ENCODE measurements at places on chromosomes 3 and 15. TPM values are rescaled to one million over a fixed set of nuclear protein-coding genes. Genes with fewer than 3 reads are reported as not detected.

DNA sequence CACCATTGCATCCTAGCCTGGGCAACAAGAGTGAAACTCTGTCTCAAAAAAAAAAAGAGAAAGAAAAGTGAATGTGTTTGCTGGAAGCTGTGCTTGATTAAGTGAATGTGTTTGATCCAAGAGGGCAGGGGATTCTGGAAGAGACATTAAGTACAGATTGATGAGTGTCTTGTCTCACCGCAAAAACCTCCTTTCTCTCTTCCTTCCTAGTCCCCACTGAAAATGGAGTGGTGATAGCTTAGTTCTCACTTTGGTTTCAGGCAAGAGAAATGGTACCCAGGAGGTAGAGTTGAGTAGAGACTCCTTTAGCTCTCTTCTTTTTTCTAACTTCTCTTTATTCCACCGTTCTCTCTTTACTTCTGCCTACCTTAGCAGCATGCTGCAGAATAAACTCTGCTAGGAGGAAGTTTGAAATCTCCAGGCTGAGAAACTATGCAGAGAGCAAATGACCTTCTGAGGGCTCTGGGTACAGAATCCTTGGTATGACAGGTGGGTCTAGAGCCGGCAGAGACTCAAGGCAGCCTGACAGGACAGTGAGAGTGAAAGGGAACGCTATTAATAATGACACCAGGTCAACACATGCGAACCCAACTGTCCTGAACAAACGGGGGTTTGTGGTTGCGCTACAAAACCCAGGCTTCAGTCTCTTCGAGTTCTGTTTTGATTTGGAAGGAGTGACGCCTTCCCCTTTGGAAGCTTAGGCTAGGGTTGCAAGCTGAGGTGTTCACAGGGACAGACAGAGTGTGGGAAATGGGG, 74.9 kb downstream of the SMAD3 start:
- DNase-seq, result no peak
- no peaks in the 10 kb centered on the region for H3K36me3 ChIP-seq
- no peak overlapping the region for H3K27ac ChIP-seq
- peaks cover 8% of the 10 kb centered on the region for H3K27me3 ChIP-seq
- peaks cover 14% of the 10 kb centered on the region for H3K4me1 ChIP-seq

DNA sequence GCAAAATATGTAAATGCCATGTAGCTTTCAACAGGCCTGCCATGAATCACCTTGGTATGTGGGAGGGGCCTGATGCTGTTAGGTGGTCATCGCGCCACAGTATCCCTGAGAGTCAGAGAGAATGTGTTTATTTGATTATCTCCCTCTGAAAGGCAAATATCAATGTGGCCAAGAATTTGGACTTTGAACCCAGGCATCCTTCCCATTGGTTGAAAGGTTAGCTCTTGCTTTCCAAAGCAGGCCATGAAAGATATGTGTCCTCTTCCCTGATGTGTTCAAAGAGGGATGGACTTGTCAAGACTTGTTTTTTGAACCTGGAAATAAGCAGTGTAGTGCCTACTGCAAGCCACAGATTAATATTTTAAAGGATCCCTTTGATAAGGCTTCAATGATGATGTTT, 36.7 kb downstream of the SRP14 start:
- no peak overlapping the region for H3K4me3 ChIP-seq
- no peaks in the 10 kb centered on the region for H3K4me1 ChIP-seq
- DNase-seq, result no peak
- H3K36me3 ChIP-seq, result no peaks in the 10 kb centered on the region

DNA sequence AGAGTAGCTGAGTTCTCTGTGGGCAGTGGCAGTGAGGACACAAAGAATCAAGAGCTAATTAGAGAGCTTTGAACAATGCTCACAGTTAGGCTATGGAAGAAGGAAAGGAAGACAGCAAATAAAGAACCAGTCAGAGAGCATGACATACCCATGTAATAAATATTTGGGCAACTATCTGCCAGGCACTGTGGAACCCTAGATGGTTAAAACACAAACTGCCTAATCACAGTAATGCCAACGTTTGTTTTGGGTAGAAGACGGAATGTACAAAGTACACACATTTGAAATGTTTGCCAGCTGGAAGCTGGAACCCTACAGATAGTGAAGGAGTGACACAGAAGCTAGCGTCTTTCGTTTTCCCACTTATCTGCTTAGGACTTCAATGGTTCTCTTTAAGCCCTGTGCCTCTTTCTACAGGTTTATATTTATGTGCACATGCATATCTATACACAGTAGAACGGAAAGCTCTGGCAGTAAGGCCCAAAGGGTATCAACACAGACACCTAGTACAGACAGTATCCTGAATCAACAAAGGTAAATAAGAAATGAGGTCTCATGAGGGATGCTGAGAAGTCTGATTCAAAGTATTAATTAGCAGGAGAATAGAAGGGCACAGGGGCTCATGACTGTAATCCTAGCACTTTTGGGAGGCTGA, 44.6 kb downstream of the ANKRD28 start:
- no peaks in the 10 kb centered on the region for H3K4me1 ChIP-seq
- H3K27ac ChIP-seq, result no peak overlapping the region
- no peak for DNase-seq
- no peak overlapping the region for H3K4me3 ChIP-seq

DNA sequence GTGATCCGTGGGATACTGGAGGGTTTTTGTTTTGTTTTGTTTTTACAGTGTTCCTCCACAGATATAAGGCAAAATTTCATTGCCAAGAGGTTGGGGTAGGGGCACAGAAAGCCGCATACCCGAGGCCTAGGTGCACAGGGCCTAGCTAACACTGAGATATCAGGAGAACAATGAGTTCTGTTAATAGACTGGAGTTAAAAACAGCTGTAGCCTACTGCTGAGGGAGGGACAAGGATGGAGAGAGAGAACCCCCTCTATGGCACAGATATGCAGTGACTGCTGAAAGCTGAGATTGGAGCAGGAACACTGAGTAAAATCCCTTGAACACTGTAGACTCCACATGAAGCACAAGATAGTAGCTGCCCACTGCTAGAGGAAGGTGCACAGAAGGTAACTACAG, 53.1 kb upstream of the MAP3K13 start:
- no peak overlapping the region for H3K4me3 ChIP-seq
- no peak overlapping the region for H3K27ac ChIP-seq
- H3K4me1 ChIP-seq, result peaks cover 10% of the 10 kb centered on the region
- H3K27me3 ChIP-seq, result peaks cover 1% of the 10 kb centered on the region
- DNase-seq, result no peak
- H3K36me3 ChIP-seq, result peaks cover 41% of the 10 kb centered on the region

DNA sequence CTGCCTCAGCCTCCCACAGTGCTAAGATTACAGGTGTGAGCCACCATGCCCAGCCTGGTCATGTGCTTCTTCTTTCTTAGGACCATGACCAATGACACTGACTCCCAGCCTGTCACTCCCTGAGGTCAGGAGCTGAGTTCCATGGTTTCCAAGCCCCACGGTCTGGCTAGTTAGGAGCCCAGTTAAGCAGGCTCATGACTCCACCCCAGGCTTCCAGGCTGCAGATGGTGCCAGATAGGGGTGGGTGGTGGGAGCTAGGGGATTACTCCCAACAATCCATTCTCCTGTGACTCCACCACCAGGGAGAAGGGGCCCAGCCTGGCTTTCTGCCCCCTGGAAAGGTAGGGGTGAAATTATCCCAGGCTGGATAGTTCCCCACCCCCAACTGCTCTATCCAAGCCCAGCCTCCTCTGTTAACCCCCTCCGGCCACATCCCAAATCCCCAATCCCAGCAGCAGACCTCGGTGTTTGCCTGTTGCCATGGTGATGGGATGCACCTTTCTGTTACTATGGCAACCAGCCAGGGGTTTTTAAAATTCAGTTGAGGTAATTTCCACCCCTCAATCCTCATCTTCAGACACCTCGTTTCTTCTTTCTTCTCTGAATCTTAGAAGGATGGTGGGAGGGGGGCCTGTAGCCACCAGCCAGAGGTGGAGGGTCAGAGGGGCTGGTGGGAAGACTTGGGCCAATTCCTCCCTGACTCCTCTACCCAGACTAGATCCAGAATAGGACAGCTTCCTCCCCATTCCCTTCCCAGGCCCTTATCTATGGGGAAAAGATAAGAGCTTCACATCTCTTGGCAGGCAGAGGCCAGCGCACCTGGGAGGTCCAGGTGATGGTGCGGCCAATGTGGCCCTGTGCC, 22.5 kb upstream of the SEMA3F start:
- no peak for DNase-seq
- H3K36me3 ChIP-seq, result no peaks in the 10 kb centered on the region
- H3K4me3 ChIP-seq, result no peak overlapping the region
- H3K27ac ChIP-seq, result peak overlapping the region; percentile 33
- peaks cover 13% of the 10 kb centered on the region for H3K27me3 ChIP-seq

GRCh38 chr3:151015767-151016477, 43.4 kb upstream of the CLRN1 start:
- no peak overlapping the region for H3K4me3 ChIP-seq
- H3K36me3 ChIP-seq, result no peaks in the 10 kb centered on the region
- H3K4me1 ChIP-seq, result no peaks in the 10 kb centered on the region

- H3K27ac ChIP-seq, result no peak overlapping the region
- peaks cover 7% of the 10 kb centered on the region for H3K27me3 ChIP-seq
- no peak for DNase-seq
- peaks cover 9% of the 10 kb centered on the region for H3K4me1 ChIP-seq
Measured at GRCh38 chr3:196624067-196624790, 15.3 kb upstream of the NRROS start.

GRCh38 chr15:71396536-71397125, 281.4 kb downstream of the THSD4 start:
- peaks cover 15% of the 10 kb centered on the region for H3K4me1 ChIP-seq
- no peak overlapping the region for H3K27ac ChIP-seq
- H3K4me3 ChIP-seq, result no peak overlapping the region
- H3K27me3 ChIP-seq, result peaks cover 4% of the 10 kb centered on the region

DNA sequence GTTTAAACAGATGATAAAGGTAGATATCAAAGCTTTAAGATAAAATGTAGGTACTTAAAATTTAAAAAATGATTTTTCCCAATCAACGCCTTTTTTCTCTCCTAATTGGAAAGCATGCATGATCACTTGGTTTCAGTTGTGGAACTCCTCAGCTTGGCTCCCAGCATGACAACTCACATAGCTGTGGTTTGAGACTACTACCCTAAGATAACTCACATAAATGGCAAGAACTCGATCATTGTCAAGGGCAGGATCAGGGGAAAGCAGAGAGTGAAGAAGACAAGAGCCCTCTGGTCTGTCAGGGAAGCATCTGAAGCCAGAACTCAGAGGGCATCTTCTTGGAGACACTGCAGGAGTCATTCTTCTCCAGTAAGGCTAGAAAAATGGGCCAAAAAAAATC, 516.7 kb downstream of the NTRK3 start:
- DNase-seq, result no peak
- H3K4me1 ChIP-seq, result peaks cover 24% of the 10 kb centered on the region
- H3K36me3 ChIP-seq, result no peaks in the 10 kb centered on the region
- peaks cover 4% of the 10 kb centered on the region for H3K27me3 ChIP-seq

- peaks cover 4% of the 10 kb centered on the region for H3K27me3 ChIP-seq
- H3K4me3 ChIP-seq, result no peak overlapping the region
- peaks cover 1% of the 10 kb centered on the region for H3K4me1 ChIP-seq
- H3K36me3 ChIP-seq, result no peaks in the 10 kb centered on the region
Measured at GRCh38 chr15:38849046-38849445, 284.4 kb upstream of the RASGRP1 start.

- peaks cover 2% of the 10 kb centered on the region for H3K4me1 ChIP-seq
- no peak overlapping the region for H3K27ac ChIP-seq
- H3K36me3 ChIP-seq, result no peaks in the 10 kb centered on the region
- no peak for DNase-seq
- peaks cover 4% of the 10 kb centered on the region for H3K27me3 ChIP-seq
Measured at GRCh38 chr15:95086531-95087252, 855.3 kb downstream of the MCTP2 start.

GRCh38 chr3:31008994-31009393, 114.5 kb upstream of the GADL1 start:
- no peak overlapping the region for H3K4me3 ChIP-seq
- no peak overlapping the region for H3K27ac ChIP-seq
- no peaks in the 10 kb centered on the region for H3K4me1 ChIP-seq
- no peaks in the 10 kb centered on the region for H3K36me3 ChIP-seq
- DNase-seq, result no peak
- H3K27me3 ChIP-seq, result no peaks in the 10 kb centered on the region

GRCh38 chr3:50583897-50584296, 14.6 kb downstream of the HEMK1 start:
- no peak overlapping the region for H3K4me3 ChIP-seq
- no peak for DNase-seq
- no peaks in the 10 kb centered on the region for H3K27me3 ChIP-seq
- H3K36me3 ChIP-seq, result no peaks in the 10 kb centered on the region

- no peaks in the 10 kb centered on the region for H3K4me1 ChIP-seq
- H3K27ac ChIP-seq, result no peak overlapping the region
- H3K36me3 ChIP-seq, result peaks cover 22% of the 10 kb centered on the region
- no peak for DNase-seq
- no peaks in the 10 kb centered on the region for H3K27me3 ChIP-seq
- no peak overlapping the region for H3K4me3 ChIP-seq
Measured at GRCh38 chr3:187130346-187131066, 8.8 kb downstream of the RPL39L start.

Gene UNC13C
- total RNA-seq, result 0.49 TPM

Gene FBXW12
- 0.66 TPM for total RNA-seq

Gene HHATL
- 7.6 TPM for total RNA-seq

Gene FXR1
- total RNA-seq, result 189 TPM

Gene CAMKV
- total RNA-seq, result 518 TPM

Gene CFAP20DC
- total RNA-seq, result 8.4 TPM

Gene CDCP1
- total RNA-seq, result 0.71 TPM

Gene WDR5B
- 3.4 TPM for total RNA-seq

Gene LRRIQ4
- total RNA-seq, result 0.29 TPM

Gene NUSAP1
- total RNA-seq, result 19.3 TPM

Gene SERPINI2
- total RNA-seq, result not detected

Gene P3H2
- 28.6 TPM for total RNA-seq

Gene TMC3
- total RNA-seq, result not detected

Measured in glutamatergic neuron (in vitro differentiated cells).